Substantia nigra (tissue), 51 donors: ENCODE measurements at places on chromosomes 12 and 14.

- DNase-seq = no peak
Observed at GRCh38 chr12:10115890-10116289, 14.1 kb downstream of the CLEC7A start.

GRCh38 chr14:98404811-98405210, 867.2 kb downstream of the BCL11B start:
- DNase-seq = no peak

DNA sequence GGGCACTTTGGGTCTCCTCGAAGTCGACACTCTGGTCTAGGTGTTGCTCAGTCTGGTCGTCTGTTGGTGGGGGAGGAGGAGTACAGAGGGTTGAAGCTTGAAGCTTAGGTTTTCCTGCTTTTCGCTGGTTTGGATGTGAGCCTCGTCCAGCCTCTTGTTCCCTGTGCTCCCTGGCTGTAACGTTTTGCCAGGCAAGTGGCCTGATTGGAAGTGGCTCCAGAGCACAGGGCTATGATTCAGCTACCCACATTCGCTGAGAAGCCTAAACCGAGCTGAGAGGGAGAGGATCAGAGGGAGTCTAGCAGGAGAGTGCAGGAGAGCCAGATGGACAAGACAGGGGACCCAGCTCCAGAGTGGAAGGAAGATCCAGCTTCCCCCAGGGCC, 6.1 kb downstream of the HOXC10 start:
- DNase-seq = no peak

- no peak for DNase-seq
Observed at GRCh38 chr14:55084401-55085059, 33.1 kb downstream of the MAPK1IP1L start.

DNA sequence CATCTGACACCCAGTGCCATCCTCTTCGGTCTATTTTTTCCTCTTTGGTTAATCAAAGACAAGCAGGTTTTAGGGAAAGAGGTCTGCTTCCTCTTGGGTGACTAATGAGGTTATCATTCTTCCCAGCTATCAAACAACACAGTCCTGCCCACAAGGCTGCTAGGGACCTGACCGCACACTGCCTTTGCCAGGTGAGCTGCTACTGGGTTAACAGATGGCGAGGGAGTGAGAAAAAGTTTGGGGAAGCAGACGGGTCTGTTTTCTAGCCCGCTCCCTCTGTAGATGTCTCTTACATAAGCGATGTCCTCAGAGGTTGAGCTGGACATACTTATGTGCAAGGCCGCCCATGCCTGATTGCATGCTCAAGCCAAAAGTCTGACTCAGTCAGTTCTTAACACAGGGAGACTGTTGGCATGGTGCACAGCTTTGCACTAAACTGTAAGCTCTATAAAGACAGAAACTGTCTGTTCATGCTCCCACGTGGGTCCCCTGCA, 94.1 kb downstream of the SLC15A4 start:
- DNase-seq = no peak

- DNase-seq = no peak
Observed at GRCh38 chr14:105098316-105098715, 33.1 kb upstream of the GPR132 start.

- DNase-seq = no peak
Observed at GRCh38 chr12:106873983-106874382, 81.7 kb upstream of the TMEM263 start.

GRCh38 chr14:90518941-90519256, 122.1 kb downstream of the CALM1 start:
- no peak for DNase-seq

- no peak for DNase-seq
Observed at GRCh38 chr12:126218697-126219096, 1153.5 kb downstream of the AACS start.

- no peak for DNase-seq
Observed at GRCh38 chr12:70255311-70255710, 12.1 kb downstream of the CNOT2 start.

DNA sequence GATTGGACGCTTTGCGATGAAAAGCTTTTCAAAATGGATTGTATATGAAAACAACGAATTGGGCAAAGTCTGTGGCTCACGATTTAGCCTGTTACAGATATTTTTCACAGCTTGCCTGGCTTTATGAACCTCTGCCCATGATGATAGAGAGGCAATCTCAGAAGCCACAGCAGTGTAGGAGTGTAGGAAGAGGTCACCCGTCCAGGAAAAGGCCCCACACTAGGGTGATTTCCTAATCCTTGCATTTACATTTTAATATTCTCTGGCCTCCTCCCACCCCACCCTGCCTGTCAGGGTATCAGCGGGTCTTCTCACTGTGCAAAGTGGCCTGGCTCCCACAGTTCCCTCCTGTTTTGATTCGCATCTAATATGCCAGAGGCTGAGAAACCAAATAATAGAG, 81.8 kb upstream of the FOXN3 start:
- DNase-seq = no peak

DNA sequence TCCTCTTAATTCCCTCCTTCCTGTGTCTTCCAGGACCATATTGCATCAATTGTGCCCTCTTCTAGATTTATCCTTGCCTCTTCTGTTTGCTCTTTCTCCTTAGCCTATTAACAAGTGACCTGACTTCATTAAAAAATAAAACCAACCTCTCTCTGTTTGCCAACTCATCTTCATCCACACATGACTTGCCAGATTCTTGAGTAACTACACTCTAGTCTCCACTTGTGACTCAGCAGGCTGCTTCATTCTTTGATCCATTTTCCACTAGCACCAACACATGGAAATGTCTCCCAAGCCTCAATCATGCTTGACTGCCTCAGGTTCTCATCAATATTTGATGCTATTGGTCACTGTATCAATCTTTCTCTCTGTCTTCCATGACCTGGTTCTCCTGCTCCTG, 492.4 kb upstream of the TMPO start:
- no peak for DNase-seq

DNA sequence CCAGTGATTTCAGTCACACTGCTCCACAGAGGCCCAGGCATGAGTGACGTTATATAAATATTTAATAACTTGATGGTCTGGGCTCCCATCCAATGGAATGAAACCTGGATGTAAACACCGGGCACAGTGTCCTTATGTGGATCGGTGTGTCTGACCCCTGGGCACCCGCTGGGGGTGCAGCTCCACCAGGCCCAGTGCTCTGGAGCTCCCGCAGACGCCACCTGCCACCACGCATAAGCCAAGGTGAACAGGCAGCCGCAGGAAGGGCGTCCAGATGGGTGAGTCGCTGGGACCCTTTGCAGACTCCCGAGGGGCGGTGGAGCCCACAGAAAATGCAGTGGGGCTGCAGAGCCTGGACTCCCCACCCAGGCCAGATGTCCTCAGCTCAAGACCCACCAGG, 121.6 kb downstream of the SCARB1 start:
- no peak for DNase-seq

DNA sequence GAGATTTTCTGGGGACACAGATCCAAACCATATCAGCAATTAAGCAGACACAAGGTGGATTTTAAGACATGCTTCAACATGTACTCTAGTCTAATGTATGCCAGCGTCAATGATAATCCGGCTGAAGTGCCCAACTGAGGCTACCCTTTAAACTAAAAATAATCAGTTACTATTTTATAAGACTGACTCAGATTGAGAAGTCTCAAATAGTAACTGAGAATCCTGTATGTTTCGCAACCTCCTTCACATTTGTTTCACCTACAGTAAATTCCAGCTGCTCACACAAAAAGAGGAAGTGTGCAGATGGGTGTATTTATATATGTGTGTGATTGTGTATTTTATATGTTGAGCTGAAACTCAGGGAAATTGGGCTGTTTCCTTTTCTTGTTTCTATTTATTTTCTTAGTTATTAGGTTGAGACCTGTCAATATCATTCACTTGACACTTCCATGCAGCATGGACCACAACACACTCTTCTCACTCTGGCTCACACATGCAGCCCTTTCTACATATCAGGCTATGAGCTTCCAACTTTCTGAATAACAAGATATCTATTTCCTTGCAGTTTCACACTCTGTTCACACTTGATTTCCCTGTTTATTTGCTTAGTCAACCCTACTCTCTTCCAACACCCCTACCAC, 1224.9 kb upstream of the TMEM132C start:
- DNase-seq = no peak

DNA sequence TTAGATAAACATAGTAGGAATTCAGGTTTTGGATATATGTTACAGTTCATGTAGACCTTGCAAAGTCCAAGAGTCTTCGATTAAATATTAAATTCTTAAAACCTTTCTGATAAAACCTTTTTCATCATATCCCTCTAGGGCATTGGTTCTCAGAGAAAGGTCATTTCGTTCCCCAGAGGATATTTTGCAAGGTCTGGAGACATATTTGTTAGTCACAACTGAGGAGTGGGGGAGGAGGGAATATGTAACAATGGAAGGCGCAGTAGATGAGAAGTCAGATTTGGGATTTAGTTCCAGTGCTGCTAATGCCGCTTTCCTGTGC, 5.3 kb downstream of the TMEM253 start:
- no peak for DNase-seq

- no peak for DNase-seq
Observed at GRCh38 chr14:74829251-74829650, 46.7 kb downstream of the PROX2 start.

GRCh38 chr14:50312734-50313054, 570 bp downstream of the DMAC2L start:
- no peak for DNase-seq

GRCh38 chr12:129693731-129694130, 210.1 kb downstream of the TMEM132D start:
- DNase-seq = no peak

GRCh38 chr12:42683266-42683665, 93.7 kb upstream of the PRICKLE1 start:
- DNase-seq = no peak

DNA sequence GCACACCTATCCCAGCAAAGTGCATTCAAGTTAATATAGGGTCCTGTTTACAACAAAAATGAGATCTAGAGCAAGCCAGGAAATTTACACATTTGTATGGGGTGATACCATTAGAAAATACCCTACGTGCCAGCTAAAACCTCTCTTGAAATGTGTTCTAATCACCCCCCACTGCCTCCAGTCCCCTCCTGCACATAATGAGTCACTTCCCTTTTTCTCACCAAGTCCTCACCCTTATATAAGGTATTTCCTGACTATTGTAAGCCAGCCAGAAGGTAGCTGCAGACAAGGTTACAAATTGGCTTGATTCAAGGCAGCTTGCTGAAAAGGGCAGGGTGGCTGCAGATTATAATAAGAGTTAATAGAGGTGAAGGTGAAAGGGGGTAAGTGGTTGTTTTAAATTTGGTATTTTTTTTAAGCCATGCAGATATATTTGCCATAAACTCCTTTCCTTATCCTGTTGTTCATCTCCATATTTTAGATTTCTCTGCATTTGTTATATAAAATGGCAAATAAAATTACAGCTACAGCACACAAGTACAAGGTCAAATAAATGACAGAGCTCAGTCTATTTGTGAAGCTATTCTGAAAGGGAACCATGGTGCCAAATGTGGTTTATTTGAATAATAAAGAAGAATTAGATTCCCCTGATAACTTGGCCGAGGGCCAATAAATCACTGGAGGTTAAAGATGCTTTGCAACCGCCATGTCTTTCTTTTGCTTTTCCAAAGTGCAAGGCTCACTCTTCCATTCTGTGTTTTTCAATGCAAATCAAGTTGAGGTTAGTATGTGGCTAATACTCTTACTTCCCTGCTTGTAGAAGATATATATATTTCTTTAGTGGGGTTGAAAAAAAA, 385.9 kb downstream of the EGLN3 start:
- DNase-seq = no peak

DNA sequence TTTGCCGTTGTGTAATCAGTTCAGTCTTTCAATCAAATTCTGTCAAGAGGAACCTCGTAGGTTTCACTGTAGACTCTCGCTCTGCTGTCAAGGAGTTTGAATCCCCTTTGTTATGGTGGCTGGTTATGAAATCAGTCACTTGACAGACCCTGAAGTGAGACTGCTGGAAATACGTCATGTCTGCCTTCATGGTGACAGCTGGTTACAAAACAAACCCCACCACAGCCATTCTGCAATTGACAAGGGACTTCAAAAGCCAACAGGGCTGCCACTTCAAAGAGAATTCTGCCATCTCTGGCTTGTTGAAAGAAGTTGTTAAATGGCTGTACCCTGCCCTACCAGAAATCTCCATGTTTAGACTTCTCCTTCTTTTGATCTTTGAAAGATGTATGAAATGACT, 286.9 kb downstream of the ERC1 start:
- DNase-seq = no peak

GRCh38 chr12:90338365-90338764, 616.6 kb downstream of the CCER1 start:
- DNase-seq = no peak

- no peak for DNase-seq
Observed at GRCh38 chr14:22887260-22887989, 4.4 kb downstream of the REM2 start.

GRCh38 chr12:31207799-31208465, 118.0 kb downstream of the SINHCAF start:
- DNase-seq = no peak

DNA sequence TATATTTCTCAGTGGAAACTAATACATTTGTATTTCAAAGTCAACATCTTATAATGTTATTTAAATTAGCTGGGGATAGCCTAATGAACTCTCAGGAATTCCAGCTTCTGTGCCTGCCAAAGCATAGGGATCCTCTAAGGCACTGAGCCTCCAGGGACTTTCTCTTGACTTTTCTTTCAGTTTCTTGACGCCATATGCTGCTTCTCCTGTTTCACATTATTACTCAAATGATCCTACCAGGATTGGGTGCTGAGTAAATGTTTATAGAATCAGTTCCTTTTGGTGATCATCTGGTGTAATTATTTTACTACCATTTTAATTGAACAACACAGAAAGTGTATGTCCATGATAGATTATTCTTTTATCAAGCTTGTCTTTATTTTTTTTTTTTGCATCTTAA, 7.9 kb downstream of the METTL25 start:
- no peak for DNase-seq

DNA sequence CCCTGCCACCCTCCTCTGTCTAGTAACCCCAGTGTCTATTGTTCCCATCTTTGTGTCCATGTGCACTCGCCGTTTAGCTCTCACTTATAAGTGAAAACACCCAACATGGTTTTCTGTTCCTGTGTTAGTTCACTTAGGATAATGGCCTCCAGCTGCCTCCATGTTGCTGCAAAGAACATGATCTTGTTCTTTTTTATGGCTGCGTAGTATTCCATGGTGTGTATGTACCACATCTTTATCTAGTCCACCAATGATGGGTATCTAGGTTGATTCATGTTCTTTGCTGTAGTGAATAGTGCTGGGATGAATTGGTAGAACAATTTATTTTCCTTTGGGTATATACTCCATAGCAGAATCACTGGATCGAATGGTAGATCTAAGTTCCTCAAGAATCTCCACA, 51.0 kb upstream of the RFLNA start:
- DNase-seq = no peak

- DNase-seq = no peak
Observed at GRCh38 chr14:72000907-72001306, 68.7 kb downstream of the RGS6 start.
